NCI-H1105 treated with DMSO at 0.1 percent for 48 hours (cell line): ENCODE measurements at places on chromosomes 4 and X.

- no peak for DNase-seq
These were observed 168.6 kb downstream of the PTTG2 start for GRCh38 chr4:38128478-38129459.

GRCh38 chr4:91485415-91485814, 818.4 kb upstream of the GRID2 start:
- DNase-seq, result no peak

GRCh38 chrX:106710771-106711170, 15.7 kb upstream of the RNF128 start:
- no peak for DNase-seq

DNA sequence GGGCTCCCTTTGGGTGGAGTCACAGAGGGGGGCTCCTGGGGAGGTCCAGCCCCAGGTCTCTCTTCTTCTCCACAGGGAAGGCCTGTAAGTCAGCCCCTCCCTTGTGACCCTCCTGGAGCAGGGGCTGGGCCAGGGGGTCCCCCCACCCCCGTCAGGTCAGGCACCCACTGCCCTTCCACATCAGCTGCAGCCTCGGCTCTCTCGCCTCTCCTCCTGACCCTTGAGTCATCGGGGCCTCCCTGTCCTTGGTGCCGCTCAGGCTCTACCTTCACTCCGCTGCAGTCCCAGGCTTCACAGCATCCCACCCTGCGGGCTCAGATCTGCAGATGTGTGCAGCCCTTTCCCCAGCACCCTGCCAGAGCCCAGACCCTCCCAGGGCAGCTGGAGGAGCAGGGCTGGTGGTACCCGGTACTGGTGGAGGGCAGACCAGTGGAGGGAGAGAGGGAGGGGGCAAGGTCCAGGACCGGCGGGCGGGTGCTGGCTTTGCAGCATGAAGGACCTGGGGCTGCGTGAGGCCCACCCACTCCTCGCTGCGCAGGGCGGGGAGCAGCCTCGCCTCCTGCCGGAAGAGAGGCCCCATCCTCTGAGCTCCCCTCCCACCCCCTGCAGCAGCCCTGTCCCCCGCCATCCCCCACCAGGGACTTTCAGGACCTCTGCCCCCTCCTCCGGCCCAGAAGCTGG, 117.1 kb downstream of the FAM53A start:
- no peak for DNase-seq

- DNase-seq, result no peak
These were observed 85.7 kb upstream of the PTPN13 start for GRCh38 chr4:86508436-86508835.

GRCh38 chr4:139797287-139797686, 131.7 kb downstream of the MGST2 start:
- no peak for DNase-seq

DNA sequence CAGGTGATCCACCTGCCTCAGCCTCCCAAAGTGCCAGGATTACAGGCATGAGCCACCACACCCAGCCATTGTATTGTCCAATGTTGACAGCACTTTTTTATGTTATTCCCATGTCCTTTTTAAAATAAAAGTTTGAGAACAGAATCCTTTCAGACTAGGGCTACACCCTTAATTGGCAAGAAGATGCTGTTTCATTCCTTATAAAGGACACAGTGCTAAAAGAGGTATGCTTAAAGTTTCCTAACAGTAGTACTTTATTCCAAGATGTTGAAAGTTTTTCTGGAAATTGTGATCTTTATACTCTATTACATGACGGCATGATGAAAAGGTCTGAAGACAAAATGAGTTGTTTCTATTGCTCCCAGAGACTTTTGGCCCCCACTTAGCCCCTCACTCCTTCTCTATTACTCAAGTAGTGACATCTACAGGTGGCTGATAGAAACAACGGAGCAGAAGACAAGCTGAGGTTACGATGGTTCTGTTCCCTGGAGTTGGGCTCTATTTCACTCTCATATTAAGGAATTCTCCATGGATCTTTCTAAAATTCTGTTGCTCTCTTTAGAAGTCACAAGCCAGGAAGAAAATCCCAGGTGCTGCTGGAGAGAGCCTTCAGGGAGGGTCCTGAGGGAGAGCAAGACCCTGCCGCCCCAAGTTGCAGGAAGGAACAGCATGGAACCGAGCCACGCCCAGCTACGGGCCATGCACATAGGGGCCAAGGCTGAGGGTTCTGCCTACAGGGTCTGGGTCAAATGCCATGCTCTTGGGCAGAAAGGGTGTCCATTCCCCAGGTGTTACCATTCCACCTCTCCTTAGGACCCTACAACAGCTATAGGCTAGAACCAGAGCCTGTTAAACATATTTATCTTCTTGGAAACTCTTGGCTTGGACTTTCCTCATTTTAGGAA, 22.8 kb downstream of the RPL9 start:
- DNase-seq, result no peak

DNA sequence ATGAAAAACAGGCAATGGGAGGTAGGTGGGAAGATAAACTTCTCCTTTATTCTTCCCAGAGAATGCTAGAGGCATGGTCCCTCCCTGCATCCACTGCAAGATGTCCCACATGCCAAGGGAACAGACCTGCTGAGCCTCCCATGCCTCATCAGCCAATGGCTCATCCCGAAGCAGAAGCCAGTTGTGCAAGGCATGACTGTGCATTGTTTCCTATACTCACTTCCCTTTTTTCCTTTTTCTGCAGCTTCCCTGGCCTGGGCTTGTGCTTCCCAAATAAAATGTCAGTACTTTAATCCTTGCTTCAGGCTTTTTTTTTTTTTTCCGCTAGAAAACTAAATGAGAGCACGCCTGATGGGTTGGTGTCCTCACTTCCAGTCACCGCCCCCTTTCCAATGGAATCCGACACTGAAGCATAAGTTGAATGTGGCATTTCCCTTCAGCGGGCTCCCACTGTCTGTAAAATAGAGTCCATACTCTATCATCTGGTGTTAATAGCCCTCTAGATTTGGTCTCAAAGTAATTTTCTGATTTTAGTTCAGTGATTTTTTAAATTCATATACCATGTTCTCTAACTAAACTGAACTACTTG, 239.0 kb upstream of the JADE1 start:
- no peak for DNase-seq

DNA sequence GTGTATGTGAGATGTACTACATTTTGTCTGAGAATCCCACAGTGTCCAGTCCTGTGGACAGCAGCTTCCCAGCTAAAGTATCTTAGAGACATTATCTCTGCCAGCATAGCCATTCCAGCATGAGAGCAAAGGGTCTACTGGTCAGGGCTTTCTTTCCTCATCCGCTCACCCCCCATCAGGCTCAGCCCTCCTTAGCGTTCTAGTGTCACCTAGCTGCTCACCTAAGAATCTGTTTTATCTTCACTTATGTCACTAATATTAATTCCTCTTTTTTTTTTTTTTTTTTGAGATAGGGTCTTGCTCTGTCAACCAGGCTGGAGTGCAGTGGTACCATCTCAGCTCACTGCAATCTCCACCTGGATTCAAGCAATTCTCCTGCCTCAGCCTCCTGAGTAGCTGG, 15.6 kb downstream of the RUFY3 start:
- no peak for DNase-seq

DNA sequence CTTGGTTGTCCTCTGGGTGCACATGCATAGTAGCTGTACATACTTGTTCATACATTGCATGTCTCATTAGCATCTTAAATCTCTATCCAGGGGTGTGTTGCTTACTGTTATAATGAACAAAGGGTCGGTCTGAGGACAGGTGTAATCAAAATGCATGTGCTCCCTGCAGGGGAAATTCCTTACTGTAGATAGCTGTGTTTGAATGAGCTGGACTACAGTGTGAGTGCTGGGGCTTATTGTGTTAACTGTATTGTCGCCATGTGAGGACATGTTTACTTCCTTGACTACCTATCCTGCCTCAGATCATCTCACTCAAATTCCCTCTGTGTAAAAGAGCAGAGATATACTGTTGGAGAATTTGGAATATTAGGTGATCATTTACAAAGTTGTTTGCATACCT, 98.7 kb downstream of the KLHL34 start:
- no peak for DNase-seq

GRCh38 chrX:15418707-15419181, 34.5 kb upstream of the VEGFD start:
- DNase-seq, result no peak

DNA sequence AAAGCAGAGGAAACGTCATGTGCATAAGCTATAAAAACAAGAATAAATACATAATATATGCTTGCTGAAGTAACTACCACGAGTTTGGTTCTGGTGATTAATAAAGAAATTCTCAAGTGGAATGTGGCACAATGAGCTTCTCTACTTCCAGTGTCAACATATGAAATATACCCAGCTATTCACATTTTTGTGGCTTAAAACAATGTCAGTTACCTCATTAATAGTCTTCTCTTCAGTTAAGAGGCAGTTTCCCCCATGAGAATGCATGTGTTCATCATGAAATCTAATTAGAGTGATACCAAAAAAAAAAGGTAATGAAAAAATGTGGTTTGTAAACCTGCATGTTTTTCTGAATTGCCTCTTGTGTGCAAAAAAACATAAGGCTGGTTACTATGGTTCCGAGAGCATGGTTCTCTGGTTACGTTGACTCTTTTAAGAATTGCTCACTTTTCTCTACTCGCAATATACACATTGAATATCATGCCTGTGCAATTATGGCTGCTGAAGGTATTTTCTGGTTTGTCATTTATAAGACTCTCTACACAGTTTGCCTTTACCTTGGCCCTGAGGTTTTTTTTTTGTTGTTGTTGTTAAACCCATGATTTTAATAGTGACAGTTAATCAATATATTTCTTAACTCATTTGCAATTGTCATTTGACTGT, 108.2 kb downstream of the PCDH7 start:
- DNase-seq, result no peak

DNA sequence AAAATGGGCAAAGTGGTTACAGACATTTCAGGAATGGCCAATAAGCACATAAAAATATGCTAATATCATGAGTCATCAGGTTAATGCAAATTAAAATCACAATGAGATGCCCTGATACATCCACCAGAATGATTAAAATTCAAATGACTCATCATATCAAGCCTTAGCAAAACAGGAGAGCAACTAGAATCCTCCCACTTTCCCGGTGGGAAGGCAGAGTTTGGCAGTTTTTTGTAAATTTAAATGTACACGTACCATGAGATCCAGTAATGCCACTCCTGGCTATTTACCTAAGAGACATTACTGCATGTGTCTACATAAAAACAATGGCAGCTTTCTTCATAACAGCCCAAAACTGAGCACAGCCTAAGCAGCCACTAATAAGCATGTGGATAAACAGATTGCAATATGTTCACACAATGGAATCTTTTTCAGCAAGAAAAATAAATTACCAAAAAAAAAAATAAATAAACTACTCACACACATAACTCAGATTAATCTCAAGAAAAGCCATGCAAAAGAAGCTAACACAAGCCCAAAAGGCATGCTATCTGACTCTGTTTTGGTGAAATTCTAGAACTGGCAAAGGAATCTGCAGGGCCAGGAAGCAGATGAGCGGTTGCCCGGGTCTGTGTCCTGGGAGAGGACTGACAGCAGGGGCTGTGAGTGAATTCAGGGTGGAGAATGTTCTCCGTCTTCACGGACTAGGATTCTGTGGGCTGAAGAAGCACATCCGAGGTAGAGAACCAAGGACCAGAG, 48.8 kb downstream of the AFAP1 start:
- DNase-seq, result no peak

- DNase-seq, result no peak
These were observed 49.7 kb upstream of the DHRSX start for GRCh38 chrX:2550328-2551020.

DNA sequence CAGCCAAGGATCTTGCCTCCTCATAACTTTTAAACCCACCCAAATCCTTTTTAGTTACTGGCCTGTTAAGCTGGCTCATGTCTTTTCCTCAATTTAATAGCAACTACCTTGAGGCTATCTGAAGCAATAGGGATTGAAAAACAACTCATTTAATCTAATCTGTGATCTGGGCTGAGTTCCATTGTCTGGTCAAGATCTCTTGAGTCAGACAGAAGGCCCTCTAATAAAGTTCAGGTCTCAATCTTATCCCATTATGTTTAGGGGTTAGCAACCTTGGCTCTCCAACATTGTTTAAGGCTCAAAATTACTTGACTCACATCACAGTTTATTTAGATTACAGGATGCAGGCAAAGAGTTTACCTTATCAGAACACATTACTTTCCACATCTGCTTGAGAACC, 436.1 kb downstream of the ANKRD50 start:
- DNase-seq, result no peak

DNA sequence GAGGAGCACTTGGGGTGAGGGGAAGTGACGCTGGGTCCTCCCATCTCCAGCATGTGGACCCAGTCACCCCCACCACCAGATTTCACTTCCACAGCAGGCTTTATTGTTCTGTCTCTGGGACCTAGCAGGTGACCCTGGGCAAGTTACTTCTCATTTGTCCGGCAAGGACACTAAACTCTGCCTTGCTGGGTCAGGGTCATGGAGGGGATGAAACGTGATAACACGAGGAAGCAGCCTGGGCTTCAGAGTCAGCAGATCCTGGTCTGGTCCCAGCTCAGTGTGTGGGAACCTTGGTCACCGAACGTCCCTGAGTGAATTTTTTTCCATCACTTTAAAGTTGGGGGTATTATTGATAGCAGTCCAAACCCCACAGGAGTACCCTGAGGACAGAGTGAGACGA, 3.9 kb downstream of the UBA1 start:
- DNase-seq, result no peak

DNA sequence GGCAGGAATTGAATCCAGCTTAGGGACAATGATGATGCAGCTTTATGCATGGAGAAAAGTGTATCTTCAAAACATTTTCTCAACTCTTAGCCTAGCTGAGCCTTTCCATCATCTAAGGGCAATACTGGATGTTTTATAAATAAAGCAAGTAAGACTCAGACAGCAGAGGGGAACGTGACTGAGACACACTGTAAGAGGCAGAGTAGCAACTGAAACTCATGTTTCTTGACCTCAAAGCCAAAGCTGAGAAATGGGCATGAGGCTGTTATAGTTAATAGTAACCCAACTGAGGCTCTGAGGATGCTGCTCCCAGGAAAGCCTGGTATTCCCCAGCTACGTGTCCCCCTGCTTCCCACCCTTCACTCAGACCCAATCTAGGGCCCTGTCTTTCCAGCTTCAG, 44.6 kb downstream of the ARHGEF9 start:
- no peak for DNase-seq

- DNase-seq, result no peak
These were observed 194.7 kb downstream of the ASMT start for GRCh38 chrX:1809581-1809980.

DNA sequence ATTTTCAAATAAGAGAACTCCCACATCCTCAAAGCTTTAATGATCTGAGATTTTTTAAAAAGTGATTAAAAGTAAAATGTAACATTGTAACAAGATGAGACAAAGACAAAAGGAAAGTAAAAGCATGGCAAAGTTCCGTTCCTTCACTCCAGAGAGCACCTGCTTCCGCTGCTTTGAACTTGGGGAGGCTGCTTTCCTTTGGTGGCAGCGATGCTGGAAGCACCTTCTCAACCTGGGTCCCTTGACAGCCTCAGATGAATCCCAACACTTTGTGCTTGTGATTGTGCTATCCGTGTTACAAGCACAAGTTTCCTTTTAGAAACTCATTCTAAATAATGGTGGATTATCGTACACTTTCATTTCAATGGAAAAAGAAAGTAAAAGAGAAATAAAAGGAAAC, 59.7 kb downstream of the HADH start:
- no peak for DNase-seq
